ENCODE measurements at places on chromosomes 13 and 19.

DNA sequence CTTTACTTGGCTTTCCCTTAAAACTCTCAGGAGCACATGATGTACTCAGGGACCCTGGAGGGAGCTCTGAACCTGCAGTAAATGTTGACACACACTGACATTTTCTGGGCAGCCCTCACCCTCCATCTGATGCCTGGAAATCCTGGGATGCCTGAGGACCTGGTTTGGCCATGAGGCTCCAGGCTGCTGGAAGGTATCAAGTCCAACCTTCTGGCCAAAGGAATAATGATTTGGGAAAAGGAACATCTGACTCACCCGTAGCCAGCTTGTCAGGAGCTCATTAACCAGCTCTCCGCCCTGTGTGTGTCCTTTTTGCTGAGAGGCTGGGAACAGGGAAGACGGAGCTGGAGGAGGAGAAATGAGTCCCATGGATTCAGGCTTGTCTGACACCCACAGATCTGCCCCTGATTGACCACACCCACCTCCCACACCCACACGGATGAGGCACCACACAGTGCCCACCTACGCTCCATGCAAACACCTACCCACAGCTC is 10.3 kb downstream of the ZNF558 start:
- DNase-seq: no peak

- DNase-seq: no peak
Observed at GRCh38 chr13:30991184-30991583, 58.7 kb downstream of the TEX26 start.

DNA sequence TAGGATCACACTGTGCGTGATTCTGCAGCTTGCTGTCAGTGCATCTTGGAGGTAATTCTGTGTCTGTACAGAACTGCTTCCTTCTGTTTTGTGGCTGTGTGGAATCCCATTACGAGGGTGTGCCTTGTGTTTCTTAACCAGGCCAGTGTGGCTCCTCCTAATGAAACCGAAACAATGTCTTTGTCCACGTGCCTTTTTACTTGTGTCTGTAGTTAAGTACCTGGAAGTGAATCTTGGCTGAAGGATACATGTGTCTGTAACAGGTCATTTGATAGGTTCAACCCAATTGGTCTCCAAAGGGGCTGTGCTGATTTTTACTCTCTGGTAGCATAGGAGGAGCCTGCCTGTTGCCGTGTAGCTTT is 13.1 kb downstream of the NOP53 start:
- DNase-seq: no peak

GRCh38 chr19:48913114-48913889 is 13.2 kb downstream of the NUCB1 start:
- no peak for DNase-seq

- DNase-seq: peak; percentile 64
Observed at GRCh38 chr19:47109541-47110375, 3.8 kb downstream of the ZC3H4 start.
